ENCODE measurements at places on chromosomes 3 and 15. TPM values are rescaled to one million over a fixed set of nuclear protein-coding genes. Genes with fewer than 3 reads are reported as not detected.

DNA sequence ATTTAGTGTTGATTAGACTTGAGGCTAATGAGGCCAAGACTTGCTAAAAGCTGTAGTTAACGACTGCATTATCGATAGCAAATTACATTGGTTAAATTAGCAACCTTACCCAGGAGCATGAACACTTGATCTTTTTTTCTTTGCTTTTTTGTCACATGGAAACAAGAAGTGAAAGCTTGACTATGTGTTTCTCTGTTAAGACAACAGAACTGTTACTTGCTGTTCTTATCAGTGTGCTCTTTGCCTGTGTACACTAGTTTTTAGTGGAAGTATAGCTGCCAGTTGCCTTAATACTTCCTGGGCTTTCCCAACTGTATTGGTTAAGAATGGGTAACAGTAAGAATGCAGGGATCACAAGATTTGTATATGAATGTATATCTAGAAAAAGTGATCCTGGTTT lies 625.5 kb downstream of the NAALADL2 start:
- no peak for DNase-seq

Gene TM6SF1
- 22.9 TPM for total RNA-seq

Gene UQCRC1
- total RNA-seq = 148 TPM

Gene PODXL2
- total RNA-seq = 2.9 TPM

- DNase-seq = peak; percentile 57
These were observed 9.4 kb upstream of the CMSS1 start for GRCh38 chr3:99808163-99808794.

Gene HHLA2
- 2.5 TPM for total RNA-seq

DNA sequence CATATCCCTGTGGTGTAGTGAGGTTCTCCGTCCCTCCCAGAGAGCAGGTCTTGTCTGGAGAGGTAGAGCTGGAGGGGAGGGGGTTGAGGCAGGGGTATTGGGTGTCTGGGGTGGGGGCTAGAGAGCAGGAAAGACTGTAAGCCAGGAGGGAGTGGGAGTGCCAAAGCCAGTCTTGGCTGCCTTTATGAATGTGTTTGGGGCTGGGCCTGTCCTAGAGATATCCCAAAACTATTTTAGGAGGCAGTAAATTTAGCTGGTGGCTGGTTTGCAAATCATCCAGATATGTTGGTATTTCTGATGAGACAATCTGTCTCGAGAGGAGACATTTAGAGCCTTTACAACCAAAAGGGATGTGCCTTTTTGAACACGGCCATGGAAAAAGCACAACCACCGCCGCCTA lies 166.6 kb downstream of the TLE3 start:
- no peak for DNase-seq

- DNase-seq = no peak
These were observed 16.5 kb upstream of the FGF7 start for GRCh38 chr15:49406352-49407118.

DNA sequence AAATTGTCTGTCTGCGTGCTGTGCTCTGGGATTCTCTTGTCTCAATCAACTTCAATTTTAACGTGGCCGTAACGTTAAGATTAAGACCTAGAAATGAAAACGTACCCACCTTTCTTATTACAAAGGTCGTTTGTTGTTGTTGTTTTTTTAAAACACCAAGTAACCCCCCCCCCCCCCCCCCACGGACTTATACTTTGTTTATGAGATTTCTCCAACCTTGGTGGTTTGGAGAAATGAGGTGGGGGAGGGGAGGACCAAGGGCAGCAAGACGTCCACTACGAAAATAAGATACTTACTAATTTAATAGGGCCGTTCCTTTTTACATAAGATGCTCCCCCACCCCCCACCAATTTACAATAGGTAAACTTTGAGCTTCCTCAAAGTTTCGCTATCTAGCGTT lies 244.4 kb upstream of the TOPAZ1 start:
- DNase-seq = no peak

DNA sequence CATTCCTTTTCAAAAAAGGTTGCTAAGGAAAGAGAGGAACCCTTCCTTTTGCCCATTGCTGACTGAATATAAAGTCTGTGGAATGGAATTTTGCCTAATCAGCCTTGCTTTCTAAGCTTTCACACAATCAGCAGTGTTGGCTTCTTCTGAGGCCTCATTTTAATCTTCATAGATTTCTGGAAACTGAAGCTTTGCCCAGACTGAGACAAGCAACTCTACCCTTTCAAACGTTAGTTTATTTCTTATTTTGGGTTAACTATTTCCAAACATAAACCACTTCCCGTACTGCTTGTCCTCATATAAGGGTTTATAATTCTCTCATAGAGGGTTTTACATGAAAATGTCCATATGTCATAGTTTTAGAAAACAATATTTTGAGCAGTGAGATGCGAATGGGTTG lies 82.9 kb downstream of the NR1D2 start:
- no peak for DNase-seq

Gene CELF6
- 2.2 TPM for total RNA-seq

DNA sequence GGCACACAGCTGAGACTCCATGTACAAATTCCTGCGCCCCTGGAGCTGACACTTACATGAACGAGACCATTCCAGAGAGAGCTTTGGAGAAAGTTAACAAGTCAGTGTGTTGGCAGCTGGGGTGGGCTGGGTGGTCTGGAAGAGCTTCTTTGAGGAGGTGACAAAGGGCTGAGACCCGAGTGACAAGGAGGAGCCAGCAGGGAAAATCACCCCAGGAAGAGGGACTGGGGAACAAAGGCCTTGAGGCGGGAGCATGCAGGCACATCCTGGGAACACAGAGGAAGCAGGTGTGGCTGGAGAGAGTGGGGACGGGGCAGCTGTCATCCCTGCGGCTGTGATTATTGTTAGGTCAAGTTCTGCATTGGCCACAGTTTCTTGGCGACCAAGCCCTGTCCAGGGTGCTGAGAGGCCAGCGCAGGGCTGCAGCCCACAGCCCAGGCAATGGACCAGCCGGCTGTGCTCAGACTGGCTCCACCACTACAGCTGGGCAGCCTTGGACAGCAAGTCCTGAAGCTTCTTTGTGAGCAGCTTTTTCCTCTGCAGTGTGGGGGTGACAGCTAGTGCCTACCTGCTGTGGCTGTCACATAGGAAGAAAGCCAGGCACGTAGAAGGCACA lies 34.2 kb upstream of the PRR23E start:
- DNase-seq = no peak

Gene FEZF2
- total RNA-seq = not detected

Gene CCDC54
- not detected for total RNA-seq

DNA sequence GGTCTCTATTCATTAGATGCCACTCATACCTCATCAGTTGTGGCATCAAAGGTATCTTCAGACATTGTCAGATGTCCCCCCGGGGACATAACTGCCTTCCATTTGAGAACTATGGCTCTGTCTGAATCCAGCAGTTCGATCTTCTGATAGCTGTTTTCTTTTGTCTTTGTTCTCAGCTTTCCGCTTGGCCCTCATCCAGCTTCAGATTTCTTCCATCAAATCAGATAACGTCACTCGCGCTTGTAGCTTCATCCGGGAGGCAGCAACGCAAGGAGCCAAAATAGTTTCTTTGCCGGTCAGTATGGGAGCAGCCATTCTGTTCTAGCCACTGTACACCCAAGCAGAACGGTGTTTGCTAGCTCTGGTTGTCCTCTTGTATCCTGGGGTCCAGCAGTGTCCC lies 4.4 kb downstream of the NIT2 start:
- no peak for DNase-seq

GRCh38 chr3:197169028-197169427 lies 129.4 kb downstream of the DLG1 start:
- no peak for DNase-seq

DNA sequence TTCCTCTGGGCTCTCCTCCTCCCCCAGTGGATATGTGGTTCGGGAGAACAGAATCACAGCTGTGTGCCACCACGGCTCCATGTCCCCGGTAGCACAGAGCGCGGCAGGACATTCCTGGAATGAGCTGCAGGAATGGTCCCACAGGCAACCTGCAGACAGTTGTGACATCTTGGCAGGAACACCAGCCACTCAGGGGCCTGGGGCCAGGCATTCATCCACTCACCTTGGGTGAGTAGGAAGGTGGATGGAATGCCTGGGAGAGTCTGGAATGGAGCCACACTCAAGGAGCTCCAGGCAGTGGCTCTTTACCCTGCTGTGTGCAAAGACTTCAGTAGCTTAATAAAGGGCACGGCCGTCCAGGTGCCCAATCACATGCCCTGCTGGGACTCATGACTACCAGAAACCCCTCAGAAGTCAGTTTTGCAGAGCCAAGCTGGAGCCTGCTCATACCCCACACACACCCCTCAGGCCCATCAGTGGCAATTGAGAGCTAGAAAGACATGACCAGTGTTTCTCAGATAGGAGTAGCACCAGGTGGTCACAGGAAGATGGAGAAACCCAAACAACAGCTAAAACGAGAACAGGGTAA lies 117.3 kb upstream of the PRR20G start:
- no peak for DNase-seq

DNA sequence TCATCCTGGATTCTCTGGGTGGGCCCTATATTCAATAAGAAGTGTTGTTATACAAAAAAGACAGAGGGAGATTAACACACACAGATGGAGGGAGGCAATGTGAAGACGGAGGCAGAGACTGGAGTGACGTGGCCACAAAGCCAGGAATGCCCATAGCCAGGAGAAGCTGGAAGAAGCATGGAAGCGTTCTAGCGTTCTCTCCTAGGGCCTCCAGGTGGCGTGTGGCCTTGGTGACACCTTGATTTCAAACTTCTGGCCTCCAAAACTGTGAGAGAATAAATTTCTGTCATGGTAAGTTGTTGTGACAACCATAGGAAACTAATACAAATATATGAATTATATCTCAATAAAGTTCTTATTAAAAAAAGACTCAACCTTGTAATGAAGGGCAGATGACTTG lies 21.3 kb downstream of the THBS1 start:
- no peak for DNase-seq

- DNase-seq = no peak
These were observed 162.4 kb upstream of the CFAP20DC start for GRCh38 chr3:59212128-59212779.

GRCh38 chr3:182913889-182914288 lies 66.4 kb downstream of the DCUN1D1 start:
- no peak for DNase-seq

DNA sequence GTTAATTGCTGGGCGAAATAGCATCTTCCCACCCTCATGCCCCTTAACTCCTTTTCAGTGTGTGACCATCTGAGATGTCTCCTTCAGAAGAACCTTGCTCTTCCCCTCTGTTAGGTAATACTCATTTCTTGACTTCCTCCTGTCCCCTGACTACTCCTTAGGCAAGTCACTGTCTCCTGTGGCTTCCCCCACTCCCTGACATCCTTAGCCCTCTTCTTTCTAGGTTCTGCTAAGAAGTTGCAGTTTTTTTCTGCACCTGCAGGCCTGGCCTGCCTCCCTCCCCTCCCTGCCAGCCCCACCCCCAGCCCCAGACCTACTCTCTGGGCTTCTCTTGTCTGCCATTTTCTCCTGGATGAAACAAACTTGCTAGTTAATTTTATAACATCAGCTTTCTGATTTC lies 15.2 kb upstream of the EID1 start:
- no peak for DNase-seq

GRCh38 chr15:39613861-39614260 lies 33.0 kb downstream of the THBS1 start:
- no peak for DNase-seq

- DNase-seq = no peak
These were observed 213.0 kb downstream of the FMN1 start for GRCh38 chr15:32981536-32981935.

DNA sequence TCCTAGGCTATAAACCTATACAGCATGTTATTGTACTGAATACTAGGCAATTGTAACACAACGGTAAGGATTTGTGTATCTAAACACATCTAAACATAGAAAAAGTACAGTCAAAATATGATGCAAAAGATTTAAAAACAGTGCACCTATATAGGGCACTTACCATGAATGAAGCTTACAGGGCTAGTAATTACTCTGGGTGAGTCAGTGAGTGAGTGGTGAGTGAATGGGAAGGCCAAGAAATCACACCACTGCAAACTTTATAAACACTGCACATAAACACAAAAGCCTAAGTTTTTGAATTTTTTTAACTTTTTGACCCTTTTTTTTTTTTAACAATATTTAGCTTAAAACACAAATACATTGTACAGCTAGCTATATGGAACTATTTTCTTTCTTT lies 204.7 kb upstream of the CTNNB1 start:
- no peak for DNase-seq
